ENCODE measurements at places on chromosomes 13 and 19.

- DNase-seq, result no peak
Observed at GRCh38 chr13:74361274-74361673, 227.1 kb upstream of the KLF12 start.

DNA sequence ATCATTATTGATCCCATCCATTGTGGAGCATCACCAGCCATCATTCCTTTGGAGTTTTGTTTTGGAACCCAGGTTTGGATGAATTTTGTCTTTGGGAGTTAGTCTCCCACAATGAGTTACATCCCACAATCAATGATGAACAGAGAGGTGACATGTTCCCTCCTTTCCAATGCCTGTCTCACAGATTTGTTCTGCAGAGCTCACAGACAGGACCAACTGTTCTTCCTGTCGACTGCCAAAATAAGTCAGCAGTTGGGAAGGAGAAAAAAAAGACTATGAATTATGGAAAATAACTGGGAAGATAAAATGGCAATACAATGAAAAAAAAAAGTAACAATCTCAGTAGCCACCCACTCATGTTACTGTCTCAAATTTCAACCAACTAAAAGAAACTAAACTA lies 489.1 kb downstream of the MYO16 start:
- DNase-seq, result no peak

- DNase-seq, result no peak
Observed at GRCh38 chr19:8453616-8454015, 8.8 kb downstream of the HNRNPM start.

DNA sequence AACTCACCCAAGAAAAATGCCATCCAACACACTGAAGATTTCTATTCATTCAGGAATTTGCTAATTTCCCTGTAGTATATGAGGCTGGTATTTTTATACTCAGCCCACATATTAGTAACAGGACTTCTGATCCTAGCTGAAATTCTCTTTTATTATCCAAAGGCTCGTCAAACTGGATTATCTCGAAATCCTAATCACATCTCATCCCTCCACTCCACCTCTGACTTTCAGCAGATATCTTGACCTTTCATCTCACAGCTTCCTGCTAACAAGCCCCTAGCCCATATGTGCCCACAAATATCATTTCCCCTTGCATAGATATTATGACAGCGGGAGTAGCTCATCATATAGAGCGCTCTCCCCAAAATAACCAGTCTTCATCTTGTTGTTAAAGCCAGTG lies 279.7 kb downstream of the FGF14 start:
- DNase-seq, result no peak

- no peak for DNase-seq
Observed at GRCh38 chr13:113879494-113880360, 15.9 kb upstream of the GAS6 start.

- no peak for DNase-seq
Observed at GRCh38 chr19:51651216-51651846, 4.7 kb upstream of the SIGLEC14 start.

DNA sequence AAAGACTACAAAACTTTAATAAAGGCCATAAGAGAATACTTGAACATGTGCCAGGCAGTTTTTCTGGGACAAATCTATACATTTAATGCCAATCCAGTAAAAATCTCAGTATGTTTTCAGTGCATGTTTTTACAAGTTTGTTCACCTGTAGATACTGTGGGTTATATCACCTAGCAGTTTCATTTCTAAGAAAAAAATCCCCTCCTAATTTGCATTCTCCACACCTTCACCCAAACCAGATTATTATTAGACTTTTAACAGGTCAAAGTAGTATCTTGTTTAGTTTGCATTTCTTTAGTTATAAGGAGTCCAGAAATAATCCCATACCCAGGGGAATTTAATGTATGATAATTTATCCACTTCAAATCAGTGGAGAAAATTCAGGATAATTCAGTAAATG lies 17.0 kb upstream of the LPAR6 start:
- DNase-seq, result no peak
